ENCODE measurements at places on chromosomes 7 and 10.

DNA sequence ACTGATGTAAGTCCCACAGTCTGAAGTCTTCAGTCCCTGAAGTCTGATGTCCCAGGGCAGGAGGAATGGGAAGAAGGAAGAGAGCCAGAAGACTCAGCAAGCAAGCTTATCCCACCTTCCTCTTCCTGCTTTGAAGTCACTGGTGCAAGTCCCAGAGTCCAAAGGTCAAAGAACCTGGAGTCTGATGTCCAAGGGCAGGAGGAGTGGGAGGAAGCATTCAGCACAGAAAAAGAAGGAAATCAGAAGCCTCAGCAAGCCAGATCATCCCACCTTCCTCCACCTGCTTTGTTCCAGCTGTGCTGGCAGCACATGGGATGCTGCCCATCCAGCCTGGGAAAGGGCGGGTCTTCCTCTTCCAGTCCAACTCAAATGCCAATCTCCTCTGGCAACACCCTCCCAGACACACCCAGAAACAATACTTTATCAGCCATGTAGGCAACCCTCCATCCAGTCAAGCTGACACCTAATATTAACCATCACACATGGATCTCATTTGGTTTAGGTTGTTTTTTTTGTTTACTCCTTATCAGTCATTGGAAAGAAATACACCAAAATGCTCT is 50.9 kb downstream of the ADAM12 start:
- no peak for DNase-seq

DNA sequence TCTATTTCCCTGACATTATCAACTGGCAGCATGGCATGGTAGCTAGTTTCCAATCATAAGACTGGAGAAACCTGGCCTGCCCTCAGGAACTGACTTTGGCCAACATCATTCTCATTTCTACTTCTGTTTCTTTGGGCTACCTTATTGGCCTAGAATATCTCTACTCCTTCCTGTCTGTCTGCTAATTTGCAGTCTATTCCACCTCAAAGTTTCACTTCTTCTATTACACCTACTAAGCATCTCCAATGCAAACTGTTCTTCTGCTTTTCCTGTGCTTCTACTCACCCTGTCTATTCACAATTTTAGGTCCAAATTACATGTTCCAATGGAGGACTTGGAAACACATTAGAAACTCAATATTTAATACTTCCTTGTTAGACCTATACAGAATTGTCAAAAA is 65.6 kb downstream of the ZNF503 start:
- no peak for DNase-seq

DNA sequence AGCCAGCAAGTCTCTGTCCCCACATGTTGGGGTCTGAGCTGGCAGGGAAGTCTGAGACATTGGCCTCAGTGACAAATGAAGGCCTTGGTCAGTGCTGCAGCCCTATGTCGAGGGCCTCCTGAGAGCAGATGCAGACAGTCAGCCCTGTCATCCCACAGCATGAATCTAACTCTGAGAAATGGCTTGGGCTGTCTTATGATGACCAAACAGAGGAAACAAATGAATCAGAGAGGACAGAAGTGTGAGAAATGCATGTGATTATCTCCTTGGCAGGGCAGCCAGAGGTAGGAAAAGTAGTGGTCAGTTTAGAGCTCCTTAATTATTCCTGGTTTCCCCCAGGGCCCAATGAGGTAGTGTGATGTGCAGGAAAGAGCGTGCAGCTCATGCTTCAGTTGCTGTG is 287.6 kb downstream of the SORCS3 start:
- DNase-seq = no peak

- no peak for DNase-seq
Observed at GRCh38 chr7:51968461-51968860, 651.9 kb upstream of the COBL start.

DNA sequence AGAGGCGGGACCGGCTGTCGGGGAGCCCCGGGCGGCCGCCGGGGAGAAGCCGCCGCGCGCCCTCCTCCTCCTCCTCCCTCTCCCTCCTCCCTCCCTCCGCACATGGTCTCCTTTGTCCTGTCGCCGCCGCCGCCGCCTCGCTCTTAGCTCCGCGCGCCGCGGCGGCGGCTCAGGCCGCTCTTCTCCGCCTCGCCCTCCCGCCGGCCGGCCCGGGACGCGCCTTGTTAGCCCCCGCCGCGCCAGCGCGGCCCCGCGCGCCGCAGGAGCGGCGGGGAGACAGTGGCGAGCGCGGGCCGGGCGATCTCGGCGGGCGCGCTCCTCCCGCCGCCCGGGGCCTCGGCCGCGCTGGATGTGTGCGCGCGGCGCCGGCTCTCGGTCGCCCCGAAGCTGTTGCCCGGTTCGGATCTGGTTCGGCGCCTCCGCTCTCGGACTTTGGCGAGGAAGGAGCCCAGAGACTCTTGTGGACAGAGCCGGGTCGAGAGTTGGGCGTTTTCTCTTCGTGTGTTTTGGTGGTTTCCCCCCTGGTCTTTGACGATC is 437.4 kb upstream of the GALNT17 start:
- peak; percentile 56 for DNase-seq

DNA sequence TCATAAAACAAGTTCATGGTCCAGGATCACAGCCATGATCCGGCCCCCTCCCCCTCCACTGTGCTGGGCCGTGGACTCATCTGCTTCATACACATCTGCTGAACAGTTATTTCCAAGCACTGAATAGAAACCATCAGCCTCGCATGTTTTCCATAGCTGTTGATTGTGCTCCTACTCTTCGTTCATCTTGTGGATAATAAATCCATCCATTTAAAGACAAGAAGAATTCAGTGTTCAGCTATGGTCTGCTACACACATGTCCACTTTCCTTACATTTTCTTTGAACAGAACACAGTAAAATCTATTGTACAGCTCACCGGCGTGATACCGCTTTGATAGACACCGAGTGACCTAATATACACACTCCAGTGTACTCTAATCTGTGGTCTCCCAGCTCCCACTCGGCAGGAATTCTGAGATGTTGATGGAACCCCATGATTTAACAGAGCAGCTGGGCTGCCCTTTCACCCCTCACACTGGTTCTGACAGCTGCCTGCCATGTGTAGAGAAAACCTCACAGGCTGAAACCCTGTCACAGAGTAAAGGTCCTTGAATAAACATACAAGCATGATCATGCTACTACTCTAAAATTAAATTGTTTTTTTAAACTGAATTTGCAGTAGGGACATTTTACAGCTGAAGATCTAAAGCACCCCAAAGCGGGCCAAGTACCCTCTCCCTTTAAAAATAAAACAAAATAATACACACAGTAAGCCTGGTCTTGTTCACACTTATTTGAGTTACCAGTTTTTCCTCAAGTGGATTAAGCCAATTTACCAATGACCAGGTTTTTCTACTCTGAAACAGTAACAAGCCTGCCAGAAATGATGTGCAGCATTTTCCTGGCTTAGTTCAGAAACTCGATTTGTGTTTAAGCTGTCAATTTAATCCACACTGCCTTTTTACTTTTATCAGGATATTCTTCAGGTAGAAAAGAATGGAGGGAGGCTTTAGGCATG is 95.1 kb upstream of the FZD1 start:
- DNase-seq = no peak

GRCh38 chr10:3906511-3907111 is 121.6 kb upstream of the KLF6 start:
- no peak for DNase-seq

DNA sequence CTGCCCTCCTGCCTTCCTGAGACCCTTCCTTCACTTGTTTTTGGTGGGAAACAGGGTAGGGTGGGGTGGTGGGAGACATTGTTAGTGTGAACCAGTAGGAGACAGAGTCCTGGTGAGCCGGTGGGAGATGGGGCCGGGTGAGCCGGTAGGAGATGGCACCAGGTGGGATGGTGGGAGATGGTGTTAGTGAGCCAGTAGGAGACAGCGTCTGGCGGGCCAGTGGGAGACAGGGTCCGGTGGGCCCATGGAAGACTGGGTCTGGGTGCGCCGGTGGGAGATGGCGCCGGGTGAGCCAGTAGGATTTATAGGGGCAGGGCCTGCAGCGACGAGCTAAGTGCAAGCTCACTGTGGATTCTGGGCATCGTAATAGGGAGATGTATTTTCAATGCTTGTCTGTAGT is 116.8 kb downstream of the TRRAP start:
- DNase-seq = no peak
